Amniotic stem cell (primary cell): ENCODE measurements at places on chromosomes 1 and 21.
A peak's percentile ranks its signal among the peaks of the same experiment; 100 is the strongest.

GRCh38 chr21:21688889-21689288, 690.7 kb downstream of the NCAM2 start:
- DNase-seq: no peak

DNA sequence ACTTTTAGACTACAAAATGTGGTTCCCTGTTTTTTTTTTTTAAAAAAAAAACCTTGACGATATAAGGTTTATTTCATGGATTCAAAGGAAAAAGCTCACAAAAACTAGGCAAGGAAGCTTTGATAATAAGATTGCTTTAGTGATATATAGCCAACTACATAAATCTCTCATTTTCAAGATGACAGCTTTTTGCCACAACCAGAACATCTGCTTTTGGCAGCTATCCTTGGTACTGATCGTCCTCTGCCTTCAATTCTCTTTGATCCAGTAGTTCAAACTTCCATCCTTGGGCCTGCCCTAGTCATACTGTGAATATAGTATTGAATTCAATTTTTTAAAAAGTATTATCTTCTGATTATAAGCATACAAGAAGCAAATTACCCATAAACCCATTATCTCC, 72.9 kb upstream of the CD53 start:
- DNase-seq: no peak

DNA sequence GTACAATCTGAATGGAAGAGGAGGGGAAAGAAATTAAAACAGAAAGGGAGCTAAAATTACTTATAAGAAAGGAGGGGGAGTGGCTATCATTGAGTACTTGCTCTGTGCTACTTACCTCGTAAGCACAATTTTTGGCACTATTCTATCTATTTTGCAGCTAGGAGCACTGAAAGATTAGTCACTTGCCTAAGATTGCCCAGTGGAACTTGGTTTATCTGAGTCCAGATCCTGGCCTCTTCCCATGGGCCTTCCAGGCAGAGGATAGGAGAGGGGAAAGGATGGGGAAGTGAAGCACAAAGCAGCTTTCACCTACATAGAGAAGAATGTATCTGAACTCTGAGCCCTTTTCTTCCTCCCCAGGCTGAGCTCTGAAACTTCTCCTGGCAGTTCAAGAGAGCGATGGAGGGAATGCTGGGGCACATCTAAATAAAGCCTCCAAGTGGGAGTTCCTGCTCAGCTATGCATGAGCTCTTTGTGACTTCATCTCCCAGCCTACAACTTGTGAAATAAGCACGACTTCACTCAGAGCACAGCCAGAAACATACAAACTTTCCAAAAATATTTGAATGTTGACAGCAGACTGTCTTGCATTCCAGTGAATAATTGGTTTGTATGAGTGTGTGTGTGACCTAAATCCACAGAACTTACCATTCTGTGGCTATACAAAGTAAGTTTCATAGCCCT, 29.4 kb downstream of the HMGB4 start:
- no peak for DNase-seq

- peak; percentile 88 for DNase-seq
Measured at GRCh38 chr1:9473032-9473807, 66.0 kb upstream of the SLC25A33 start.
